Heart left ventricle (tissue), 16 donors: ENCODE measurements at places on chromosomes 12 and 14. TPM values are rescaled to one million over a fixed set of nuclear protein-coding genes. Genes with fewer than 3 reads are reported as not detected.

Gene MGST1
- polyA plus RNA-seq = 61.9 TPM

Gene NDRG2
- polyA plus RNA-seq = 314 TPM

DNA sequence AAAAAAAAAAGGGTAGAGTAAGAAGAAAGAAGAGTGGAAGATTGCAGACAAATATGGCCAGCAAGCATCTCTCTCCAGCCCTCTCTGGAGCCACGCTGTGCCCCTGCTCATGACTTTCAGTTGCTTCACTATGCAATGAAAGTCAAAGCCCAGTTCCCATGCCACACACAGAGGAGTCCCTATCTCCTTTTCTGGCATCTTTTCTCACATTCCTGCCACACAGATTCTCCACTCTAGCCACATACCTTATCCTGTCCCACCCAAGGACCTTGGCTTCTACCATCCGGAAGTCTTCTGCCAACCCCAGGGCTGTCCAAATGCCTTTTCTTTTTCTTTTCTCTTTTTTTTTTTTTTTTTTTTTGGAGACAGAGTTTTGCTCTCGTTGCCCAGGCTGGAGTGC lies 39.3 kb upstream of the CAPRIN2 start:
- H3K27ac ChIP-seq = no peak overlapping the region
- peaks cover 11% of the 10 kb centered on the region for H3K4me1 ChIP-seq
- no peak overlapping the region for H3K4me3 ChIP-seq
- H3K27me3 ChIP-seq = no peaks in the 10 kb centered on the region

DNA sequence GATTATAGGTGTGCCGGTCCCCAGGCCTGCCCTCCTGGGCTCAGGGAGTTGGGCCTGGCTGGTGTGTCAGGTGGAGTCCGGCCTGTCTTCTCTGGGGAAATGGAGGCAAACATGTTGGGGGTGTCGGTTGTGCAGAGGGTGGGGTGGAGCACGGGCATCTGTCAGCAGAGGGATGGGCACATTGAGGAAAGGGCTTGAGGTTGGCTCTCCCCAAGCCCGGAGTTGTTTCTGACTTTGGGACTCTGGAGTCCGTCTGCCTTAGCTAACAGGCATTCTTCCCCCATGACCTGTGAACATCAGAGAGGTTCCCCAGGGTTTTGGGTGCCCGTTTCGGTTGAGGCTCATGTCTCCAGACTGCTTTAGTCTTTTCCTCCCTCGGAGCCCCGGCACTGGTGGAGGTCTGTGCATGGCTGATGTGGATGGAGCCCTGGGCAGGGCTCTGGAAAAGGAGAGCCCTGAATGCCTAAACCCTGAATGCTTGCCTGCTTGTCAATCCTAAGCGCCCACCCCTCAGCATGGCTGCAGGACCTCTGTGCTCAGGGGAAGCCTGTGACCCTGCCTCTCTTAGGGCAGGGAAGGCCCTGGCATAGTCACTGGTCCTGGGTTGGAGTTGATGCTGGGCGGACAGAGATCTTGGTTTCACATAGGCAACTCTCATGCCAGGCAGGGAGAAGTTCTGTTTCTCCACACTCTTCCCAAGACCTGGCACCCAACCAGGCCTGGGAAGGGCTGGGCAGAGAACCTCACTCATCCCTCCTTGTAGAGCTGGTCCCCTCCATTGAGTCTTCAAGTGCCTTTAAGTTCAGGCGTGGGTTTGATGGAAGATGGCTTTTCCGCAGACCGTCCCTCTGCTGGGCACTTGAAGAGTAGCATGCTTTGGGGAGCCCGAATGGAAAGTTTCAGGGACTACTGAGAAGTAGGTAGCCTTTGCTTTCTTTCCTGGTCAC lies 12.9 kb downstream of the NYNRIN start:
- H3K4me1 ChIP-seq = no peaks in the 10 kb centered on the region
- peak; percentile 18 for DNase-seq
- no peak overlapping the region for H3K27ac ChIP-seq
- peaks cover 49% of the 10 kb centered on the region for H3K36me3 ChIP-seq
- no peaks in the 10 kb centered on the region for H3K27me3 ChIP-seq

DNA sequence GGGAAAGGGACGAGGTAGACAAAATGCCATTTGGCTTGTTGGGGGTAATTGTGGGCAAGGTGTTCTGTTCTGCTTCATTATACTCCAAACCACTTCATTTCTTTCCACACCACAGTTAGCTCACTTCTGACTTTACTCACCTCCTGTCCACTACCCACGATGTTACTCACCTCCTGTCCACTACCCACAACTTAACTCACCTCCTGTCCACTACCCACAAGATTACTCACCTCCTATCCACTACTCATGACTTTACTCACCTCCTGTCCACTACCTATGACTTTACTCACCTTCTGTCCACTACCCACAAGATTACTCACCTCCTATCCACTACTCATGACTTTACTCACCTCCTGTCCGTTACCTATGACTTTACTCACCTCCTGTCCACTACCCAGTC lies 10.1 kb upstream of the TWF1 start:
- H3K4me1 ChIP-seq = no peaks in the 10 kb centered on the region
- H3K36me3 ChIP-seq = no peaks in the 10 kb centered on the region
- H3K27me3 ChIP-seq = no peaks in the 10 kb centered on the region

DNA sequence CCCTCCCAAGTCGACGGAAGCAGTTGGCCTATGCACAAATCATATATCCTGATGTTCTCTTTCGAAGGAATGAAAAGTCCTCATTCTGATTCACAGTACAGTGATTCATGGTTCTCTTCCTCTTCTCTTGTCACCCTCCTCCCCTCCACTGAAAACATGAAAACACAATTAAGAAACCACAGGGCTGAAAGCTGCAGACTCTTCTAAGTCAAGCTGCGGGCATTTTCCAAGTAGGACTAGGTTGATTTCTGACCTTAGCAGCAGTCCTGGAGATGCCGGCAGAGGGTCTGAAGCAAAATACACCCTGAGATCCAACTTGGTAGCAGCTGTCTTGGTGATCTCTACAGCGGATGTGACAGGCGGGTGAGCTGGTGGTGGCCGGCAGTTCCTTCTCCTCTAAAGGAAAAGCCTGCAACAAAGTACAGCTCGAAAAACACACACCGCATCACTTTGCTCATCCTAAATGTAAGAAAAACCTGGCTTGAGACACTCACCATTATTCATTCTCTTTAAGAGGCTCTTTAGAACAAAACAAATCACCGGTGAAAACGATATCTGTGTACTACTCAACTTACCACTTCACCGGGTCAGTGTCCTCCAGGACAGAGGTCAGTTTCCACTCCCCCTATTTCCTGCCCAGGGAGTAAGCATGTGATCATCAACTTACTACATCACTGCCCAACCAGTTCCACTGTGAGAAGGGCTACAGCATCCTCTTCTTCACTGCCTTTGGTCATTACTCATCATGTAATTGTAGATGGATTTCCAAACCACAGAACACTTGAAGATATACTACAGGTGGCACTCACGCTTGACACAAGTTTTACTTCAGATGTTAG lies 6.0 kb downstream of the TMCC3 start:
- DNase-seq = no peak
- no peak overlapping the region for H3K4me3 ChIP-seq
- peak overlapping the region; percentile 48 for H3K27ac ChIP-seq
- no peaks in the 10 kb centered on the region for H3K36me3 ChIP-seq
- peaks cover 9% of the 10 kb centered on the region for H3K4me1 ChIP-seq

GRCh38 chr12:22126758-22127157 lies 80.7 kb downstream of the CMAS start:
- DNase-seq = no peak
- H3K27me3 ChIP-seq = no peaks in the 10 kb centered on the region
- no peaks in the 10 kb centered on the region for H3K4me1 ChIP-seq

DNA sequence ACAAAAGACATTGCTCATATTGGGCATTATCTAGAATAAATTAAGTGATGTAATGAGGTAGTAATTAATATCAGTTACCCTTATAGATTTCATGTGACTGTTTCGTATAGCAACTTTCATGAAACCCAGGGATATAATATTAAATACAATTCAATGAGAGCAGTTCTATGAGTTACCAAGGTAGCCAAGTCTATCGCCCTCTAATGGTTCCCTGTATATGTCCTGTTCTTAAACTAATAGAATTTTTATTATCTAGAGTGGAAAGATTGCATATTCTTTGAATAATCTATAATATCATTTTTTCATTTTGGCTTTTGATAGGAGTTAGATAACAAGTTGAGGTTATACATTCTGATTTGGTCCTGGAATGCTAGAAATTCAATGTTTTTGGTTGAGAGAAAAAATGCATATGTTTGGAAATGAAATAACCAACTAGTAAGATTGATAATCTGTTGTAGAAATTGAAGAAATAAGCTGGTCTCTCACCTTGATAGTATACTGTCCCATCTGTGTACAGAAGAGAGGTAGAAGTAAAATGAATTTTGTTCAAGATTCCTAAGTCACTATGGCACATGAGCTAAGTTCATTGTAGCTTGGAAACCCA lies 59.7 kb downstream of the SCFD1 start:
- no peak overlapping the region for H3K4me3 ChIP-seq
- H3K27ac ChIP-seq = no peak overlapping the region
- DNase-seq = no peak
- no peaks in the 10 kb centered on the region for H3K27me3 ChIP-seq
- no peaks in the 10 kb centered on the region for H3K4me1 ChIP-seq

Gene CELA1
- polyA plus RNA-seq = not detected

Gene MIP
- polyA plus RNA-seq = not detected

- H3K27me3 ChIP-seq = no peaks in the 10 kb centered on the region
- no peak overlapping the region for H3K27ac ChIP-seq
- no peak for DNase-seq
- H3K4me1 ChIP-seq = no peaks in the 10 kb centered on the region
Observed at GRCh38 chr14:51121096-51121495, 26.2 kb upstream of the TRIM9 start.

Gene ARID4A
- 5.6 TPM for polyA plus RNA-seq

- H3K36me3 ChIP-seq = no peaks in the 10 kb centered on the region
- no peak overlapping the region for H3K27ac ChIP-seq
Observed at GRCh38 chr12:90036637-90037036, 328.0 kb upstream of the ATP2B1 start.

- H3K4me3 ChIP-seq = no peak overlapping the region
- no peak for DNase-seq
- no peaks in the 10 kb centered on the region for H3K4me1 ChIP-seq
- no peaks in the 10 kb centered on the region for H3K36me3 ChIP-seq
- H3K27me3 ChIP-seq = no peaks in the 10 kb centered on the region
- no peak overlapping the region for H3K27ac ChIP-seq
Observed at GRCh38 chr14:32846821-32847365, 91.8 kb upstream of the NPAS3 start.

DNA sequence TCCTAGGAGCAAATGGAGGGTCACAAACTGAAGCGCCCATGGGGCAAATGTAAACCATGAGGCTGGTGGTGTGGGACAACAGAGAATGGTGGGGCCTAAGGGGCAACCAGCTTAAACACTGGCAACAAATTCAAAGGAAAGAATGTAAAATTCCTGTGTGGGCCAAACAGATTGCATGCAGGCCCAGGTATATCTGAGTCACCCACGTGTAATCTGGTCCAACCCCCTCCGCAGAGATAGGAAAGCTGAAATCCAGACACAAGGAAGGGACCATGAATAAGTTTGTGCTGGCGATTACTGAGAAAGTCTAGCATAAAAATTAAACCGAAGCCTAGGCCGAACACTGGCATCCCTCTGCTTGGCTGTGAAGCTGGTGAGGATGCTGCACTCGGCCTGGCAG lies 71.6 kb downstream of the ITPK1 start:
- no peak overlapping the region for H3K4me3 ChIP-seq
- H3K27me3 ChIP-seq = no peaks in the 10 kb centered on the region
- no peaks in the 10 kb centered on the region for H3K36me3 ChIP-seq
- no peak for DNase-seq

GRCh38 chr14:28577187-28577586 lies 189.4 kb upstream of the FOXG1 start:
- no peak overlapping the region for H3K27ac ChIP-seq
- no peaks in the 10 kb centered on the region for H3K27me3 ChIP-seq
- no peak for DNase-seq

DNA sequence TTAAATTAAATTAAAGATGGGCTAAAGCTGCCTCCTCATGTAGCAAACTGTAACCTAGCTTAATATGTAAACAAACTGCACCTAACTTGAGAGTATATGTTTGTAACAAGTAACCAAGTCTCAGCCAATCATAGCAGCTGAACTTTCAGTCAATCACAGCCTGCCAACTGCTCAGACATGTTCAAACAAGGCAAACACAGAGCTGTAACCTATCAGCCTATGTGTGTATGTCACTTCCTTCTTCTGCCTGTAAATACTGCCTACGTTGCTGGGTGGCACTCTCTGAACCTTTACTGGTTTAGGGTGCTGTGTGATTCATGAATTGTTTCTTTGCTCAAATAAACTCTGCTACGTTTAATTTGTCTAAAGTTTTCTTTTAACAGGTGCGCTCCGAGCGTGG lies 2.9 kb downstream of the SERPINA6 start:
- no peak overlapping the region for H3K4me3 ChIP-seq
- no peaks in the 10 kb centered on the region for H3K27me3 ChIP-seq
- no peaks in the 10 kb centered on the region for H3K36me3 ChIP-seq
- no peak for DNase-seq
- no peaks in the 10 kb centered on the region for H3K4me1 ChIP-seq

GRCh38 chr12:5459051-5459782 lies 27.3 kb downstream of the NTF3 start:
- H3K27me3 ChIP-seq = no peaks in the 10 kb centered on the region
- H3K4me3 ChIP-seq = no peak overlapping the region
- H3K4me1 ChIP-seq = peaks cover 28% of the 10 kb centered on the region
- H3K36me3 ChIP-seq = no peaks in the 10 kb centered on the region

GRCh38 chr12:131628023-131628740 lies 82.7 kb upstream of the SFSWAP start:
- peaks cover 8% of the 10 kb centered on the region for H3K4me1 ChIP-seq
- H3K27me3 ChIP-seq = peaks cover 7% of the 10 kb centered on the region
- no peak for DNase-seq
- H3K4me3 ChIP-seq = no peak overlapping the region

GRCh38 chr12:44851586-44851985 lies 24.5 kb downstream of the NELL2 start:
- no peak overlapping the region for H3K4me3 ChIP-seq
- no peak overlapping the region for H3K27ac ChIP-seq
- H3K36me3 ChIP-seq = no peaks in the 10 kb centered on the region
- DNase-seq = no peak
- H3K4me1 ChIP-seq = no peaks in the 10 kb centered on the region
- H3K27me3 ChIP-seq = no peaks in the 10 kb centered on the region

- H3K27ac ChIP-seq = no peak overlapping the region
- no peaks in the 10 kb centered on the region for H3K27me3 ChIP-seq
- H3K36me3 ChIP-seq = no peaks in the 10 kb centered on the region
- H3K4me1 ChIP-seq = no peaks in the 10 kb centered on the region
- no peak overlapping the region for H3K4me3 ChIP-seq
Observed at GRCh38 chr12:10339053-10339840, 31.6 kb downstream of the KLRD1 start.

DNA sequence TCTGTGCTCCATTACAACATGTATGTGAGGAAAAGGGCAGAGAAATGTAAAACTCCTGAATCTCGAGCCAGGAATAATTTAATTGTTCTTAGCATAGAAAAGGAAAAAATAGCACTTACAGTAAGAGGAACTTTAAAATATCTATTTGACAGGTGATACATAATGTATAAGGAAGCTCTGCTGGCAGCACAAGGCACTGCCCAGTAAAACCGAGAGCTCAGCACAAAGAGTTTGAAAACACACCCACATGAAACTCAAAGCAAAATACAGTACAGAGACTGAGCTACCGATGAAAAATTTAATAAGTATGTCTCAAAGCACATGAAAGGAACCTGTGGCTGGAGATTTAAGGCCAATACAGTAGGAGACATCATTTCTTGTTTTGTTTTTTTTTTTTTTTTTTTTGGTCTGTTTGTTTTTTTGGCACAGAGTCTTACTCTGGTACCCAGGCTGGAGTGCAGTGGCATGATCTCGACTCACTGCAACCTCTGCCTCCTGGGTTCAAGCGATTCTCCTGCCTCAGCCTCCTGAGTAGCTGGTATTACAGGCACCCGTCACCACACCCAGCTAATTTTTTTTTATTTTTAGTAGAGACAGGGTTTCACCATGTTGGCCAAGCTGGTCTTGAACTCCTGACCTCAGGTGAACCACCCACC lies 19.2 kb downstream of the CLIP1 start:
- no peak overlapping the region for H3K4me3 ChIP-seq
- H3K27me3 ChIP-seq = no peaks in the 10 kb centered on the region
- peaks cover 7% of the 10 kb centered on the region for H3K4me1 ChIP-seq
- no peak overlapping the region for H3K27ac ChIP-seq
- no peaks in the 10 kb centered on the region for H3K36me3 ChIP-seq
